ENCODE measurements at places on chromosomes 4 and X.
A peak's percentile ranks its signal among the peaks of the same experiment; 100 is the strongest.

DNA sequence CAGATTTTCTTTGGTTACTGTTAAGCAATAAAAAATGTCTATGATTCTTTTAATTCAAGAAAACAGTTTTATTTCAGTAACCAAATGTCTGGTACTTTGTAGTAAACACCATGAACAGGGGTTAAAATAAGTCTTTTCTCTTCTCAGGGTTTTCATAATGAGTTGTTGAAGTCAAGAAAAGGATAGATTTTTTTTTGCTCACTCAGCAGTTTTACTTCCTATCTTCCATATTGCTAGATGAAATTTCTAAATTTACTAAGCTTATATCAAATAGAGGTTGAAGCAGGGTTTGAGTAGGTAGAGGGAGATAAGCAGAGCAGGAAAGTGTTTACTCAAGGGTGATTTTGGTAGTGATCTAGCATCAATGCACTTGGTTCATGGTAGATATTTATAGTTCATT is 1031.3 kb downstream of the C4orf33 start:
- DNase-seq, result no peak

GRCh38 chr4:176300565-176300964 is 19.2 kb upstream of the SPCS3 start:
- DNase-seq, result no peak

- DNase-seq, result no peak
Measured at GRCh38 chrX:130848763-130849162, 54.2 kb downstream of the ENOX2 start.

DNA sequence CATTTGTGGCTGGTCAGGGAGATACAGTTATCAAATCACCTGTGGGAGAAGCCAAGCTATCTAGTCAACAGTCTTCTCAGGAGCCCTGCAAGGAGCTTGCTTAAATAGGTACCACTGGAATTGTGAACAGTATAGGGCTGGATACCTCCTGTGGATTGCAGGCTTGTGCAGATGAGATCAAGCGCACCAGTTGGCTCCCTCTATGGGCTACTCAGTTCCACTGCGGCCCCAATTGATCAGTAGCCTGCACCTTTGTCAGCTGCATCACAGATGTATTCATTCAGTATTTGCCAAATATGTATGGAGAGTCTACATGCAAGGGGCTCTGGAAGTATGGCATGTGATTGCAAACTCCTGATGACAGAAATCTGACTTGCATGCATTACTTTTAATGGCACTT is 28.6 kb downstream of the TEX13A start:
- DNase-seq, result no peak

DNA sequence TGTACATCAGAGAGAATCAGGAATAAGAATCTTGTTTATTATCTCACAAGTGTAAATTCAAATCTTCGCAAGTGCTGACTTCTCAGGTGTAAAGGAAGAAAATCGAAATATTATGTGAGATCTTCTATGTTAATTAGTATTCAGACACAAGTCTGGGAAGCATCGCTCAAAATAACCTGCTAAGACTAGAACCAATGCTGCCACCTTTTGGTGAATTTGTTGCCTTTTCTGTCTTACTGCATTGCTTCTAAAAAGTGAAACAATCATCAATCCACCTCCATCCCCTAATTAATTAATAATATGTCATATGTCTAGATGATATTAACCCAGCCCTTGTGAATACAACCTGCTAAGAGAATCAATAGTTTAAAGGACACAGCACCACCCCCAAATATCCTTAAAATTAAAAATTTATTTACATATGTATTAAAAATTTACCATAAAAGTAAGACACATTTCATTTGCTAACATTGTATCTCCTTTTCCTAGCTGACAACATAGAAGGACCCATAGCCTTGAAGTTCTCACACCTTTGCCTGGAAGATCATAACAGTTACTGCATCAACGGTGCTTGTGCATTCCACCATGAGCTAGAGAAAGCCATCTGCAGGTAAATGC is 3.5 kb downstream of the EPGN start:
- peak; percentile 67 for DNase-seq

GRCh38 chr4:163666332-163666873 is 171.9 kb downstream of the TMA16 start:
- DNase-seq, result no peak

DNA sequence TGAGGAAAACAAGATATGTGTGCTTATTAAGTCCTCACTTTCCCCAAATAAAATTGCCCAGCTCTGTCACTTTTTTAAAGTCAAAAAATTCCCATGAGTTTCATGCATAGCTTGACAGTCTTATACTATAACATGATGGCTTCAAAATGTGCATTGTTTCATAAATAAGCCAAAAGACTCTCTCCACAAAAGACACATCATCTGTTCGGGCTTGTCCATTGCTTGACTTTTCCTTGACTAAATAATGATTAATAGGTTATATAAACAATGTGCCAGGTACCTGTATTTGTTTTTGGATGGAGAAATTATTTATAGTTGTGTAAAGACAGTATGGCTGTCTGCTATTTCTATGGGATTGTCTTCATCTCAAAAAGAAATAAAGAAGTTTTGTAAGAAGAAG is 329.2 kb upstream of the KLF3 start:
- DNase-seq, result no peak

GRCh38 chrX:153448556-153449367 is 2.9 kb upstream of the TREX2 start:
- no peak for DNase-seq

GRCh38 chr4:98653890-98654867 is 4.2 kb downstream of the TSPAN5 start:
- no peak for DNase-seq

- DNase-seq, result no peak
Measured at GRCh38 chrX:156000361-156000926, 2.9 kb downstream of the IL9R start.

DNA sequence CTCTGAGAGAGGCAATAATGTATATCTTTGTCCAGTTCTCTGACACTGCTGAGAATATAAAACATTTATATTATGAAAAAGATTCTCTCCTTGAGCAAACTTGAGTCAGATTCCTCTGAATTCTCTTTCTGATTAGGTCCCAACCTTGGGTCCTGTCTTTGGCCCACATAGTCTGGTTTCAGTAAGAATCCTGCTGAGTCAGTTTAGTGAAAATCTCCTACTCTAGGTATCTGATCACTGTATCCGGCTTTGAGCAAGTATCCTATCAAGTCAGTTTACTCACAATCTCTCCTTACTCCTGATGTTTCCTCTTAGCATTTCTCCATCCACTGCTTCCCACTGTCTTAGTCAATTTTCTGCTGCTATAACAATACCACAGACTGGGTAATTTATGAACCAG is 253.9 kb downstream of the OPHN1 start:
- DNase-seq, result no peak

- DNase-seq, result peak; percentile 37
Measured at GRCh38 chr4:153465140-153465539, 1.0 kb upstream of the TMEM131L start.

DNA sequence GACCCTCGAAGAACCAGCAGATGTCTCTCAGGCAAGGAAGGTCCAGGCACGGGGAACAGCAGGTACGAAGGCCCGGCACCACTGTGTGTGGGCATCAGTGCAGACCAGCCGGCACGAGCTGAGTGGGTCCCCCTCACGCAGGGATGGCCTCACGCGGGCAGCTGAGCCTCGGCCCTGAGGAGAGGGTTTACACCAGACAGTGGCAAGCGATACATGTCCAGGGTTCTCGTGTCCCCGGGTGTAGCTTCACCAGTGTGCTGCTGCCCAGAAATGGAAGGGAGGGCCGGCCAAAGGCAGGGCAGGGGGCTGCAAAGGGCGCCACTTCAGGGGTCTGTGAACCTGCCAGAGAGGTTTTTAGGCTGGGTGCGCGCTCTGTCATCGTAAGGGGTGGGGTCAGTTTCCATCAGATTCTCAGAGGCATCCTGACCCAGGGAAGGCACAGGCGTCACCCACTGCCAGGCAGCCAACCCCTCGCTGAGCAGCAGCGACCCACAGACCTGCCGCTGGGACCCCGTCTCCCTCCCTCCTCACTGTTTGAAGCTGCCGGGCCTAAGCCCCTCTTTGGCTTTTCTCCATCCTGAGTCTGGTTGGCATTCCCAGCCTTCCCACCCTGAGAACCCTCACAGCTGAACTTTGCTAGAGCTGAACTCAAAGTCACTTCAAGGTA is 107.0 kb downstream of the CPZ start:
- no peak for DNase-seq

DNA sequence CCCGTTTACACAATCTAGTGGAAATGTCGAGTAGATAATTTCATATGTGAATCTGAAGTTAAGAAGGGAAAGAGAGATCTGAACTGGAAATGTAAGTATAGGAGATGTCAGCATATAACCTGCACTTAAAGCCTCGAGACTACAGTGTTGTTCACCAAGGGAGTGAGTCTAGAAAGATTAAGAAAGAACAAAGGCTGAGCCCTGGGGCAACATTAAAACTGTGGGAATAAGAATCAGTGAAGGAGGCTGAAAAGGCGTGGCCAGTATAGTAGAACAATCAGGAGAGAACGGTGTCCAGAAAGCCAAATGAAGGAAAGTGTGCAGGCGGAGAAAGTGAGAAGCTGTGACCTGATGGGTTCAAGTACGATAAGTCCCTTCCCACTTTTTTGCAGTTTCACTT is 118.8 kb upstream of the TENM3 start:
- DNase-seq, result no peak

DNA sequence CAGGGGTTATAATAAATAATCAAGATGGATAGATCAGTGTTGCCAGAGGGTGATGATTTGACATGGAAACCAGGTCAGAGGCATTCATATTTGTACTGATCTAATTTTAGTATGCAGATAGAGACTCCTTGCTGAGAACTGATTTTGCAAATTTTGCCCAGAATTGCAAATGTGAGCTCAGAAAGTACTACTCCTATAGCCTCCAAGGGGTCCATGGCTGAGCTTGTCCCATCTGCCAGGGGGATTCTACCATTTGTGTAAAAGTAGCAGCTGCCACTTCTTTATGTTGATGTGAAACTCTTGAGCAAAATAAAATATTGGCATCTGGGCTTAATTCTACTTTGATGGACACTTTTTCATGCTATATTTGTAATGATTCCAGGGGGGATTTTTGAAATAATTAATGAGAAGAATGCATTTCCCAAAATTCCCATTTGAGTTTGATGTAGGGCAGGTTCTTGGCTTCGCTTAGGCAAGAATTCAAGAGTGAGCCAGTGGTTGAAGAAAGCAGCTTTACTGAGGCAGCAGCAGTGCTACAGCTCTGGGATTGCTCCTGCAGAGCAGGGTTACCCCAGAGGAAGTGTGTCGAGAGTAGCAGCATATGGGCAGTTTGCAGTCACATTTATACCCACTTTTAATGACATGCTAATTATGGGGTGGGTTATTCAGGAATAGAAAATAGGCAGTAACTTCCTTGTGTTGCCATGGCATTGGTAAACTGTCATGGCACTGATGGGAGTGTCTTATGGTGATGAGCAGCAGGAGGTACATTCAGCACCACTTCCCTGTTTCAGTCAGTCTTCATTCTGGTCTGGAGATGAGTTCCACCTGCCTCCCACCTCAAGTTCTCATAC is 38.7 kb upstream of the DCLK2 start:
- DNase-seq, result no peak

DNA sequence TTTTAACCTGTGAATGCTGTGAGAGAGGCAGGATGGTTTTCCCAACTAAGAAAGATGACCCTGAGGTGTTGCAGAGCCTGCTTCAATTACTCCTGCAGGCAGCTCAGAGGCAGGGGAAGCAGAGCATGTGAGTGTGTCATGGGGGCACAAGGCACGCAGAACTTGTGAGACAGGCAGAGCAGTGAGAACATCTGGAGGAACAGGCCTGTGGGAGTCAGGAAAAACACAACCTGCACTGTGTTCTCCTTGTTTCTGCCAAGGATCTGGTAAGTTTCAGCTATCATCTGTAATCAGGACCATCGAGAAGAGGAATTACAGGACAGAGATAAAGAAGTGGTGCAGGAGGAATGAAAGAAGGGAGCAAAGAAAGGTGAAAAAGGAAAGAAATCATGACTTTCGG is 741.8 kb upstream of the INTU start:
- no peak for DNase-seq

DNA sequence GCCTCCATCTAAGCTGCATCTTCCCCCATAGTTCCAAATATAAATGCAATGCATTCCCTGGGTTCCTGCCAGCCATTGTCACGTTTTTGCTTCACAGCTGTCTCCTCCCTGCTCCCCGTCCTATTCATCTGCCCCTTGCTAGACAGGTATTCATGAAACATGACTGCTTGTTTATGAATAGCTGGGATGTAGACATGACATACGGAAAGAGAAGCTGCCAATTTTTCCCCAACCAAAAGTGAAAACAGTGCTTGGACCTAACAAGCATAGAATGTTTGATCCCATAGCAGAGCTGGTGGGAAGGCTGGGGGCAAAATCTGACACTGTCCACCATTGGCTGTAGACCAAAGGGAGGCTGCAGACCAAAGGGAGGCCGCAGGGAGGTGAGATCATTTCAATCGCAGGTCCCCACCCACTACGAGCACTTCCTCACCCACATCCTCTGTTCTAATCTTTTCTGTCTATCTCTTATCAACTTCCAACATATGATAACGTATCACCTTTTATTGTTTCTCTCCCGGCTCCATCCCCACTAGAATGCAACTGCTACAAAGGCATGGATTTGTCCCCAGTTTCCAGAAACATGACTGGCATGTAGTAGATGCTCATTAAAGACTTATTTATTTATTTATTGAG is 8.5 kb upstream of the GYG2 start:
- DNase-seq, result no peak

GRCh38 chr4:148222991-148223660 is 219.1 kb downstream of the NR3C2 start:
- DNase-seq, result no peak

DNA sequence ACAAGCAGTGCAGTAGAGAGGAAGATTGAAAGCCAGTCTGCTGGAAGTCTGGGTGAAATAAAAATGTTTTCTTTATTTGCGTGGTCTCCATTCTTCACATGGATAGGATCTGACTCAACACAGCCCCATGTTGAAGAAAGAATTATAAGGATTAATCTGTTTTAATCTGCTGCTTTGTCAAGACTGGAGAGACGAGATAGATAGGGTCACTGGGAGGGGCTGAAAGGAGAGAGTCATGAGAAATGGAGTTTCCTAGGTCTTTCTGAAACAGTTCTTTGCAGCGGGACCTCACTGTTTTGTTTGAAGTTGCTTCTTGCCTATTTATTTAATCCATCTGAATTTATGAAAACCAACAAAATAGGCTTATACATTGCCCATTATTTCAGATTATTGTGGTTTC is 32.4 kb upstream of the RHOH start:
- DNase-seq, result no peak

DNA sequence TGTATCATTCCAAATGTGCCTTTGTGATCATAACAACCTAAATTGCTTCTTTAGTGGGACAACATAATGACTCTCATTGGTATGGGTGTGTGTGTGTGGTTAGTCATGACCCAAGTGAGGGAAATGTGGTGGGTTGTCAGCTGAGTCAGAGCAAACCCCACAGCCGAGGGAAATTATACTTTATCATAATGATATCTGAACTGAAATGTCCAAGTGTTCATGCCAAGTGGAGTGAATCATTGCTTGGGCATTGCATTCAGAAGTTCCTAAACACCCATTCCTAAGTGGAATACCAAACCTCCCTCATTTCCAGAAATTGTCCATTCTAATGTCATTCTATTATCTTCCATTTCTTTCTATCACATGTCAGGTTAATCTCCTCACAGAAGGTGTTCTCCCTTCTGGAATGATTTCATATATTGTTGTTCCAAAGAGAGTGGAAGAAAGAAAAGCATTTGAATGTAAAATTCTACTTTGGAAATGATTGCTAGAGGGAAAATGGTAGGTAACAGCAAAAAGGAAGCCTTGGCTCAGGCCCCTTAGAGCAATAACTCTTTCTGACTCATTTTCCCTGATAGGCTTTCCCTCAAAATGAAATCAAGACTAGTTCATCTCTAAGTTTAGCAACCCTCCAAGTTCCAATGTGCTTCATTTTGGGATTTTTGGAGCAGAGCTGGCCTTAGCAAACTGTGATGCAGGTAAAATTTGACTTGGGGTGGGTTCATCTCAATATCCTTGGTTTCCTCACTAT is 230.7 kb upstream of the KCNIP4 start:
- DNase-seq, result no peak
